Large intestine (tissue), 12 donors: ENCODE measurements at places on chromosomes 6 and 20. TPM values are rescaled to one million over a fixed set of nuclear protein-coding genes. Genes with fewer than 3 reads are reported as not detected.

DNA sequence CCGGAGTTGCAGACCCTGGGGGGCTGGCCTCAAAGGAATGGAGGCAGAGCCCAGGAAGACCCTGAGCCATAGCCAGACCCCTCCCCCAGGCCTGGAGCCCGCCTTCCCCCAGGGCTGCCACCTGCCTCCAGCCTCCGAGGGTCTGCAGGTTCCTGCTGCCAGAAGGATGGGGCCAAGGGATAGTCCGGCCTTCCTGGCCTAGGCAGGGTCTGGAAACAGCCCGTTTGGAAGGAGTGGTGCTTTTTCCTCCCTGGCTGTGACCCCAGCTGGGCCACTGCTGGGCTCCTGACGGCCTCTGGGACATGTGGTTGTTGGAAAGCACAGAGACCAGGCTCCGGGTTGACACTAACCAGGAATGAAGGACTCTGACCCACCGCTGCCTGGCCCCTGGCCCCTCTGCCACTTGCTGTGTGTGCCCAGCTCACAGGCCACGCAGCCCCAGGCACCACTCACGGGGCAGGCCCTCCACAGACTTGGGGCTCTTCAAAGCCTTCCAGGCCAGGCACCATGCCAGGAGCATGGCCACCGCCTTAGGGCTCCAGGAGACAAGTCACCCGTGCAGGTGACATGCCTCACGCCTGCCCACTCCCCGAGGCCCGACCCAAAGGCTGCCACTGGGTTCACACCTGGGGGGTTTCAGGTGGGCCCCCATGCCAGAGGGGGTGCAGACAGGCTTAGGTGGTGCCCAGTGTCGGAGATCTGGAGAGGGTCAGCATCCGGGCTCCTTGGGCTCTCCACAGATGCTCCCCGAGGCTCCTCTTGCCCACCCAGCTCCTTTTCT lies 3.9 kb upstream of the LAMA5 start:
- peak; percentile 69 for DNase-seq

DNA sequence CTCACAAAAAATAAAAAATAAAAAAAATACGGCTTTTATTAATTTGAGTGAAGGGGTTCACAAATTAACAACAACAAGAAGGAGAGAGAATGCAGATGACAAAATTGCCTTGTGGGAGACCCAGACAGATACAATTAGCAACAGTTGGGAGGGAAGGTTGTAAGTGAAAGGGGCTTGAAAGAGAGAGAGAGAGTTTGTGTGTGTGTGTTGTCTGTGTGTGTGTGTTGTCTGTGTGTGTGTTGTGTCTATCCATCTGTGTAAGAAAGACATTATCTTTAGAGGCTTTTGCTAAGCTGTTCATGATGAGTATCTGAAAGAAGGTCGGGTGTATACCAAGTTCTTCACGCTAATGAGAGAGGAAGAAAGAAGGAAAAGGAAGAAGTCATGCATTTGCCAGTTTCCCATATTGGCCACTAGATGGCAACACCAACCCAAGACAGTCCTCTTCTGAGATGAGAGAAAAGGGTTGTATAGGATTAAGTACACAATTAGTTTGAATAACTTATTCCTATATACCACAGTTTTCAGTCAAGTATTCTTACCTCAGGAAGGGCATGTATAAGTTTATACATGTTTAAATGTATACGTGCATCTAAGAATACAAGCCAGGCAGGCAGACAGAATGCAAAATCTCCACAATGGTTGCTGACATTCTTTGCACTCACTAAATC lies 63.7 kb upstream of the CD2AP start:
- DNase-seq = peak; percentile 50

DNA sequence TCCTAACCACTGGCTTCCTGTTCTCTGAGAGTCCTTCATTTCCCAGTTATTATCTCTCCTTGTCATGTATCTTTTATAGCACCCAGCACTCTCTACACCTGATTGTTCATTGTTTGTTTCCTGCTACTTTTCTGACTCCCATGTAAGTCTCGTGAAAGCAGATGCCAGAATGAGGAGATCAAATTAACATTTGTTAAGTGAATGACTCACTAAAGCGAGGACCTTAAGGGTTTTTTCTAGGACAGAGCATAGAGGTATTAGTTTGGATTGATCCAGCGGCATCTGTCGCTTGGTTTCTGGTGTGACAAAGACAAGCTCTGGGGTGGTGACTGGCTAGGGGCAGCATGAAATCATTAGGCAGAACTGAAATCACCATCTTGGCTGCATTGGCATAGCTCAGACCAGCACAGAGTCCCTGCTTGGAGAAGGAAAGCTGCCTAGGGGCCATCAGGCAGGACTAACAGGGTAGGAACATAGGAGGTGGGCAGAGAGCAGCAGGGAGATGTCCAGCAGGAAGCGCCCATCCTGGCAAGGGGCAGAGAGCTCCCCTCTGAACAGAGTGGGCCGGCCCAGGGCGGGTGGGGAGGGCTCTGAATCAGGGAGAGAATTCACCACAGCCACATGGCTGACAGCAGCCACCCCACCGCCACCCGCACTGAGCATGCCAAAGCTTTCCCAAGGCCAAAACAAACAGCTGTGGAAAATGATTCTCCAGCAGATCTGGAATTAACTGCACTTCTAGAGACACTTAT lies 97.1 kb upstream of the CEP85L start:
- no peak for DNase-seq

DNA sequence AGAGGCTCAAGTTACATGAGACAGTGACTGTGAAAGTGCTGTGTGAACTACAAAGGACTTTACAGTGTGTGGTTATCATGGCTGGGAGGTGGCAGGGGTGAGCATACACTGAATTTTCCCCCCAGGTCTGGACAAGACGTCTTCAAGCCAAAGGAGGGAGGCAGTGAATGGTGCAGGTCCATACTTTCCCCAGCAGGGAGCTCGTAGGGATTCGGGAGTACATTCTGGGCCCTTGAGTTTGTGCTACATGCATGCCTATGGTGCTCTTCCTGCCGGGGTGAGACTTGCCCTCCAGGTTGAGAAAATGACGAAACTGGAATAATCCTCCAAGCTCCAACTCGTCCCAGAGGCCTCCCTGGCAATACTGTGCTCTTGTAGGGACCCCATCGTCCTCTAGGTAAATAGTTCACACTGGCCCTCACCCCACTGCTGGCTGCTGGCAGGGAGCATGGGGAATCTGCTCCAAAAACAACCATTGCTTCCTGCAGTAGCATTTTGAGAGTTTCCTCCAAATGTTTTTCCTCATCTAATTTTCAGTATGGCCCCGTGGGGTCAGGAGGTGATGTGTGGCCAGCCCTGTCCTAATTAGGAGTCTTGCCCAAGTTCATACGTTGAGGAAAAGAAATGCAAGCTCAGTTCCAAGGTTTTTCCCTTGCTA lies 57.6 kb downstream of the ZNF831 start:
- no peak for DNase-seq

Gene SLC17A2
- 0.01 TPM for polyA plus RNA-seq
